T-helper 1 cell (primary cell): ENCODE measurements at places on chromosomes 6 and 20.
A peak's percentile ranks its signal among the peaks of the same experiment; 100 is the strongest.

- DNase-seq: no peak
Measured at GRCh38 chr6:36570264-36570663, 23.0 kb upstream of the STK38 start.

- no peak for DNase-seq
Measured at GRCh38 chr6:121158438-121158837, 175.8 kb downstream of the TBC1D32 start.

DNA sequence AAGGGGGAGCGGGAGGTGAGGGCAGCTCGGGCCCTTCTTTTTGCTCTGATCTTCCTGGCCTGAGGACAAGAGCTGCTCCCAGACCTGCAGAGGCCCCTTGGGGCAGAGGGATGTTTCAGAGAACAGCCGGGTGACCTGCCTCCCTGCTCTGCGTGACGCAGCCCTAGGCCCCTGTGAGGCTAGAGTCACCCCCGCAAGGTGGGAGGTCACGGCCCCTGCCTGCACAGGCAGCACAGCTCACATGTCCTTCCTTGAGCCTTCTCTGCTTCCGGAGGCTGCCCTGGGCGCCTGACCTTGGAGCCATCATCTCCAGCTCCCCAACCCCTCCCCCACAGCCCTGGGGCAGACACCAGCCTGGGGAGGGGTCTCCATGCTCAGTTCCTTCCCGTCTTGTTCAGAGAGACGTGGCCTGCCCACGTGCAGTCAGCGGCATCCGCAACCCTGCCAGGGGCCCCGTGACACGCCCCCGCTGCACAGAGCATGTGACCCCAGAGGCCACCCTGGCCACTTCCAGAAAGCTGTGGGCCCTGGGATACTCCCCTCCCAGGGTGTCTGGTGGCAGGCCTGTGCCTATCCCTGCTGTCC is at the start of gene BIRC7:
TSS of gene BIRC7 (plus strand) at position 507 of the 585 bp plus-strand sequence. CDS start 192 bp downstream, outside the sequence.
- DNase-seq: no peak

GRCh38 chr6:53189554-53189953 is 40.9 kb upstream of the GCM1 start:
- no peak for DNase-seq

DNA sequence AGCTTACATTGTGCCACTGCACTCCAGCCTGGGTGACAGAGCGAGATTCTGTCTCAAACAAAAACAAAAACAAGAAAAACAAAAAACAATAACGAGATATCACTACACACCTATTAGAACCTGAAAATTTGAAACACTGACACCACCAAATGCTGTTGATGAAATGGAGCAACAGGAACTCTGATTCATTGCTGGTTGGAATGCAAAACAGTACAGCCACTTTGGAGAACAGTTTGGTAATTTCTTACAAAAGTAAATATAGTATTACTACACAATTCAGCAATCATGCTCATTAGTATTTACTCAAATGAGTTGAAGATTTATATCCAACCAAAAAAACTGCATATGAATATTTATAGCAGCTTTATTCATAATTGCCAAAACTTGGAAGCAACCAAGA is 135.8 kb upstream of the AKIRIN2 start:
- DNase-seq: no peak

DNA sequence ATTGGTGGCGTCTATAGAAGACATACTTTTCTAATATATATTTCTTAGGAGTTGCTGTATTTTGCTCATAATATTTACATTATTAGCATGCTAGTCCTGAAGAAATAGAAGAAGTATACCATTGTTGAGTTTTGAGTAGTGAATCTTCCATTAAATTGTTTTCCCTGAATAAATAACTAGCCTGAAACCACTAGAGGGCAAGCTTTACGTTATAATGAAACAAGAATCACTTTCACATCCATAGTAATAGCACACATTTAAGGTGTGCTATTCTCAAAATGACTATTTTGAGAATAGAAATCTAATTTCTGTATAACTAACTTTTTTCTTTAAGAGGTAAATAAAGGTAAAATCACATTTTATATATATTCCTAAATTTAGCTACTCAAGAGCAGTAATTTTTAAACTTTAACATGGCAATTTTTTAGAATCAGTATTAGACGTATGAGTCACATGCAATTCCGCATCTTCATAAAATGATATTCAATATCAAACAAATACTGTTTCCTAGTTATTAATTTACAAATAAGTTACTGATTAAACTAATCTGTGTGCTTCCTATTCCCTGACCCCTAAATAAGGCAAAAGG is 213.2 kb upstream of the MANEA start:
- no peak for DNase-seq

DNA sequence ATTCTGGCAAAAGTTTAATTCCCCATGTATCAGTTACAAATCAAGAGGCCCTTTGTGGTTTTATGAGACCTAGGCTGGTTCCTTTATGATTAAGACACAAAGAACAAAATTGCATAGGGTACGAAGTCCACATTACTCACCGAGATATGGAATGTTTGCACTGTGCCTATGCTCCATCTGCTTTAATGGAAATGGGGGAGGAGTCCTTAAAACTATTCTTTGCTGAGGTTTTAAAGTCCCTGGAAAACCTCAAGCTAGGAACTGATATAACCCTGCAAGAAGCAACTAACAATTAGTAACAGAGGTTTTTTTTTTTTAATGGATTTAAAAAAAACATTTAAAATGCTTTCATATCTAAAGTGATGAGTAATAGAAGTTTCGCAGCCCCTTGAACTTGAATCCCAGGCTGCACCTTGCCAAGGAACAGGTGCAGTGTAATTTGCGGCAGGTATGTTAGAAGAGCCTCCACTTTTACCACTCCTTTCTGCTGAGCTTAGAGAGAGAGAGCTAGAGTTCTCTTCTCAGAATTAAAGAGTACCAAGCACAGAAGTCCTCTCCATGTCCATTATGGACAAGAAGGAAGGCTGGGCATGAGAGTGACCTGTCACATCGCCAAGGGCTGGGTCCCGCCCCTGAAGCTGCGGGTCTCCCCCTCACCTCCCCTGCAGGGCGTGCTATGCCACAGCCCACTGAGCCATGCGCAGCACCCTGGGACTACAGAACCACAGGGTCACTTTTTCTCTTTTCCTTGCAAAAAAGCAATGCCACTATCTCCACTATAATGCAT is 2.3 kb downstream of the SERPINB1 start:
- DNase-seq: no peak

- peak; percentile 58 for DNase-seq
Measured at GRCh38 chr6:116682334-116682712, 1.3 kb downstream of the KPNA5 start.

- no peak for DNase-seq
Measured at GRCh38 chr6:3277251-3277650, 18.5 kb downstream of the PSMG4 start.

GRCh38 chr6:42942444-42942843 is 13.2 kb downstream of the CNPY3 start:
- DNase-seq: no peak

GRCh38 chr6:43910638-43911353 is 140.8 kb downstream of the VEGFA start:
- no peak for DNase-seq

DNA sequence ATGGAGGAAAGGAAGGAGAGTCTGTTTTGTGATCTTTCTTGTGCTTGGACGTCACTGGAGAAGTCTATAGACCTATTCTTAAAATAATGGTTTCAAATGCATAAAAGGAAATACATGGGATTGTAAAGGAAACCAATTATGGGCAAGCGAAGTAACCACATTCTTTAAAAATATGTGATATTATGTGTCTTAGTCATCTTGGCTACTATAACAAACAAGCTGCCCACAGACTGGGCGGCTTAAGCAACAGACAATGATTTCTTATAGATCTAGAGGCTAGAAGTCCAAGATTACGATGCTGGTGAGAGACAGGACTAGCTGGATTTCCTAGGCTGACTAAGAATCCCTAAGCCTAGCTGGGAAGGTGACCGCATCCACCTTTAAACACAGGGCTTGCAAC is 49.4 kb upstream of the CD83 start:
- DNase-seq: no peak

DNA sequence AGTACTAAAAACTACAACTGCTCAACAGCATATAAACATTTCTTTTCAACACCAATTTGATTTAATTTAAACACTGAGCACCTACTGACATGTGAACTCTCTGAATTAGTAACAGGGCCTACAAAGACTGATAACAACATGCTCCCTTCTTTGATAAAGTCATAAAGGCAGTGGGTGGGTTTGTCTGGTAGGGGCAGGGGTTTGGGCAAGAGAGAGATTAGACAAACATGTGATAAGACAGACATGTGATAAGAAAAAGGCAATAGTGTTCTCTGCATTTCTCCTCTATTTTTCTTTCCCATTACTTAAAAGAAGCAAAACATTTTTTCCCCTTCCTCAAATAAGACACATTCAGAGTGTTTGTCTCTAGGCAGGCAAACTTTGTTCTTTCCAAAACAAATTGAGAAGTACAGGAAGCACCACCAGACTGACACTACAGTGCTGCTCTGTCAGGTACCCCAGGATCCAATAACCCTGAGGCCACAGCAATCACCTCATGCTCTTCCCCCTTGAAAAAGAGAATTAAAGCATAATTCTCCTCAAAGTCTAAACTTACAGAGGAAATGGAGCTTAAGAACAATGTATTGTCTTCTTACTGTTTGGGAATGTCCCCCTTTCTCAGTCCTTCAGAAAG is 11.9 kb downstream of the C6orf52 start:
- DNase-seq: no peak

GRCh38 chr6:138206862-138207261 is 11.4 kb downstream of the PBOV1 start:
- DNase-seq: no peak

DNA sequence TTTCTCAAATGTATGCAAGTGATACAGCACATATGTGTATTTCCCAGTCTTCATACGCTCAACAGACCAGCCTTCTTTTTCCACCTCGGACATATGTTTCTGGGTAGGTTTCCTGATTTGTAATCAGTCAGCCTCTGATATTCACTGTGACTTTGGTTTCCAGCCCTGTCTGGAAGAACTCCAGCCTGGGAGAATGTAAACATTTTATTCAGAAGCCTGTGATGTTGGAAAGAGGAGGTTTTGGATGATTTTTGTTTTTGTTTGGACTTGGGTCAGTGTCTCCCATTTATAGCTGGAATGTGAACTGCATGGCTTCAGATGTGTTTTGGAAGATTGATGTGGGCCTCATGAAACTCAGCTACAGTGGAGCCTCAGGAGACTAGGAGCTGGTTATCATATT is 172.2 kb upstream of the CENPW start:
- no peak for DNase-seq

GRCh38 chr20:63268671-63269439 is 3.8 kb upstream of the ARFGAP1 start:
- no peak for DNase-seq

- no peak for DNase-seq
Measured at GRCh38 chr6:166683477-166683876, 56.4 kb upstream of the RPS6KA2 start.

- DNase-seq: no peak
Measured at GRCh38 chr6:37547564-37548061, 47.9 kb upstream of the CCDC167 start.

- DNase-seq: no peak
Measured at GRCh38 chr6:123489589-123489988, 147.2 kb downstream of the TRDN start.

DNA sequence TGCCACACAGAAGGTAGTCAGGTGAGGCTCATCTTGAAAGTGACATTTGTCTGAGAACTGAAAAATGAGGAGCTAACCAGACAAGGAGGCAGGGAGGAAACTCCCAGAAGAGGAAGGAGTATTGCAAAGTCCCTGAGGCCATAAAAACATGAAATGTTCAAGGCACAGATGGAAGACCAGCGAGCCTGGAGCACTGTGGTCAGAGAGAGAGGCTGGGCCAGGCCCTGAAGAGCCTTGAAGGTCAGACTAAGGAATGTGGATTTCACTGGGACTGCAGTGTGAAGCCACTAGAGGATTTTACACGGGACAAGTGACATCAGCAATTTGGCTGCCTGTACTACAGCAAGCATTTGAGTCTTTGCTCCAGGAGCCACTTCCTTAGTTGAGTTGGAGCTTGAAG is 21.1 kb upstream of the TMEM181 start:
- DNase-seq: no peak

DNA sequence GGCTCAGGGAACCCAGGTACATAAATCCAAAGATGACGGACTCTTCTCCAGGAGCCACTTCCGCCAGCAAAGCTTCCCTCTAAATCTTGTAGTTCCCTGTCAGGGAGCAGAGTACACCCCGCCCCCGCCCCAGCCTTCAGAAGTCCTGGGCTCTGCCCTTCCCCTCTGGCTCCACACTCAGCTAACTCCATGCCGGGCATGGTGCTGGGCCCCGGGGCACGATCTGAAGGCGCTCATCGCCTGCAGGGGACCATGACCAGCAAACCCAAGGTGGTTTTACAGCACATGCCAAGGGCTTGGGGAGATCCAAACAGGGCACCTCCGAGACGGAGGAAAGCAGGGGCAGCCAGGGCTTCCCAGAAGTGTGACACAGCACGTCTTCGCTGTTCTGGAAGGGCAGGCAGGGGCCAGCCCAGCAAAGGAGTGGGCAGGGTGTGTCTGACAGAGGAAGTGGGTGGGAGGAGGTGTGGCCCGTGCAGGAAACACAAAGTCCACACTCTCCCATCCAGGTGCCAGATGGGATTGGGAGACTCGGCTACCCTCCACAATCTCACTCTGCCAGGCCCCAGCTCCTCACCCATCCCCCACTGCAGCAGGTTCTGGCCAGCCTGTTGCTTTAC is 41.6 kb upstream of the SLC22A2 start:
- DNase-seq: no peak
